NCI-H2107 (cell line): ENCODE measurements at places on chromosomes 11 and 22.
A peak's percentile ranks its signal among the peaks of the same experiment; 100 is the strongest.

DNA sequence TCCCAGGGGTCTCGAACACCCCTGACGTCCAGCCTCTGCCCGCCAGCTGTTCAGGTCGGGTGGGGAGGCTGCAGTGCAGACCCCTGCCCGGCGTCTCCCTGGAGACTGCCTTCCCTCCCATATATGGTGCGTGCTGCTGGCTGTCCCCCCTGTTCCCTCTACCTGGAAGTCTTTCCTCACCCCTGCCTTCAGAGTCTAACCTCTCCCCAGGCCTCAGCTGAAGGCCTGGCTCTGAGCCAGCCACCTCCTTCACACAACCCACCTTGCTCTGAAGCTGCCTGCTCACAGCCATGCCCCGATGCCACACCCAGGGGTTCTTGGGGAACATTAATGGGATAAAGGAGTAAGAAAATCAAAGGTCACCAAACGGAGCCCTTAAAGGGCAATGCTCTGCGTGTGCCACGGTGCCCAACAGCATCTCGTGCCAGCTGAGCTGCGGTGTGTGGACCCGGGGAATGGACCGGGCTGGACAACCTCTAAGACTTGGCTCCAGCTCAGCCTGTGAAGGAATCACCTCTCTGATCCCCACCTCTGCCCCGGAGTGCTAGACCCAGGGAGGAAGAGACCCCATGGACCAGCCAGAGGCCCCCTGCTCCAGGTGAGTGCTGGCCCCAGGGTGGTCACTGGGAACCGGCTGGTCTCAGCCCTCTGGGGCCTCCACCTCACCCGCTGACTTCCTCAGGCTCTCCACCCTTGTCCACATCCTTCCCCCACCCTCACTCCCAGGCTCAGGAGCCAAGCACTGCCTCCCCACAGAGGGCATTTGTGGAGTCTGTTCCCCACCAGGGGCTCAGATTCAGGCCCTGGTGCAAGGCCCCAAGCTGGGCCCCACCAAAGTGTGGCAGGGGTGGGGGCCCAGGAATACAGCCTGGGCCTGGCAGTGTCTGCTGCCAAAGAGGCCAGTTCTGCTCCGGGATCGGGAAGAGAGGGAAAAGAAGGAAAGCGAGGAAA, at the start of gene NLRP6:
Gene NLRP6 (plus strand): TSS at position 407 of the 951 bp plus-strand sequence. CDS start 163 bp downstream, at position 570.
- no peak for DNase-seq

- DNase-seq = no peak
These were observed 629.9 kb downstream of the JRKL start for GRCh38 chr11:97019754-97020153.

- DNase-seq = no peak
These were observed 694.8 kb upstream of the CCDC179 start for GRCh38 chr11:23555085-23555484.

- no peak for DNase-seq
These were observed 28.1 kb upstream of the CHORDC1 start for GRCh38 chr11:90250970-90251369.

DNA sequence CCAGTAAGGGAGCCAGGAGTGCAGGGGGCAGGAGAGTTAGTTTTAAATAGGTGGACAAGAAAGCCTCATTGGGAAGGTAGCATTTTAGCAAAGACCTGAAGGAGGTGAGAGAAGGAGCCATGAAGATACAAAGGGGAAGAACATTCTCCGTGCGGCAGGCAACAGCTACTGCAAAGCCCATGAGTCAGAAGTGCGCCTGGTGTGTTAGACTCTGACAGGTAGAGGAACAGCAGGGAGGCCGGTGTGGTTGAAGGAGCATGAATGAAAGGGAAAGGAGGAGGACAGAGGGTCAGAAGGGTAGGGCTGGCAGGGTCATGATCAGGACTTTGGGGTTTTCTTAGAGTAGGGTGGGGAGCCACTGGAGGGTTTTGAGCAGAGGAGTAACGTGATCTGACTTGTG, 34.5 kb upstream of the PAMR1 start:
- no peak for DNase-seq

DNA sequence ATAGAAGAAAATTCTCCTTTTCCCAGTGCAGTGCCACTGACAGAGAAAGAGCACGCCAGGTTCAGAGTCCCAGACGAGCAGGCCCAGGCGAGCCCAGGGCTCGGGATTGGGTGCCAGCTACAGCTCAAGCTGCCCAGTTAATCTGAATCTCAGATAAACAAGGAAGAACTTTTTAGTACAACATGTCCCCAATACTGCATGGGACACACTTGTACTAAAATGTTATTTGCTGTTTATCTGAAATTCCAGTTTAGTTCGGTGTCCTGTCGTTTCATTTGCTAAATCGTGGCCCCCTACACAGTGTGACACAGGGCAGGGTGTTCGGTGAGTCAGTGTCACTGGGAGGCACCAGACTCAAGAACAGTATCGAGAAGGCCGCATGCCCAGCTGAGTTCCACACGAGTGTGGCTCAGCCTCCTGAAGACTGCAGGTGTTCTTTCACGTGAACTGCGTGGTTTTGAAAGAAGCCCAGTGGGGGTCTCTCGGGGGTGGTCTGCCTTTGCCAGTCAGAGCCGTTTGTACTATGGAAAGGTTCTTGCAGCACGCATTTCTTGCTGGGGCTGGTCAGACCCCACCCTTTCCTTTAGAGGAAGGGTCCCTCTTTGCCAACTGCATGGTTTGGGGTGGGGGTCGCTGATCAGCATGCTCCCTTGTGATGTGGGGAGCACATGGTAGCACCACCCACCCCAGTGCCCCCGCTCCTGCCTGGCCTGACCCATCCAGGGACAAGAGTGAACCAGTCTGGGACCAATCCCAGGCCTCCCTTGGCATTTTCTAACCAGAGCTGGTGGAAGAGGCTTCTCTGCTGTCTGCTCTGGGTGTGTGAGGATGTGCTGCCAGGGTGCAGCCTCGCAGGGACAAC, 115.6 kb upstream of the B3GAT1 start:
- no peak for DNase-seq

DNA sequence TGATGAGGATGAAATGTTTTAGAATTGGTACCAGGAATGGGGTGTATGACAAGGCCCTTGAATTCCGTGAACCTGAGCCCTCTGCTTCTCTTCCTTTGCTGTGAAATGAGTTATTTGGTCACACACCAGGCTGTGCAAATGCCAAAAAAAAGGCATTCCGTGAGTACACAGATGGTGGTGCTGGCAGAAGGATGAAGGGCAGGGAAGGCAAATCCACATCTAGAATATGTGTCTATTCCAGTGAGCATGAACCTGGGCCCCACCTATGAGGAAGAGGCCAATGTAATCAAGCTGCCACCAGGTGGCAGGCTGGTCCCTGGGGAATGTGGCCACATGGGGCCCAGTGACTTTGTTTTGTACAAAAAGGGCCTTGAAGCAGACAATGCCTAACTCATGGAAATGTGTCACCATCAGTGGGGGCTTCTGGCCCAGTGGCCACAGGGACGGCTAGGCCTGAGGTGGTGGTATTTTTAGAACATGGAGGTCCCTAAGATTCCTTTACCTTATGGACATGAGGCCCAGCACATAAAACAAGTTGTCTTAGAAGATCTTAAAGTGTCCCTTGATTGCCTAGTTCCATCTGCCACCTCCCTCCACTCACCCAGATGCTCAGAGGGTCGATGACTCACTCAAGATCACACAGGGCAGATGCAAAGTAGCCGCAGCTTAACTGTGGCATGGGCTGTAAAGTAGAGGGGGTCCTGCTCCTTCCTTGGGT, 3.9 kb upstream of the RNF215 start:
- no peak for DNase-seq

GRCh38 chr11:23097891-23098290, 237.6 kb upstream of the CCDC179 start:
- no peak for DNase-seq

DNA sequence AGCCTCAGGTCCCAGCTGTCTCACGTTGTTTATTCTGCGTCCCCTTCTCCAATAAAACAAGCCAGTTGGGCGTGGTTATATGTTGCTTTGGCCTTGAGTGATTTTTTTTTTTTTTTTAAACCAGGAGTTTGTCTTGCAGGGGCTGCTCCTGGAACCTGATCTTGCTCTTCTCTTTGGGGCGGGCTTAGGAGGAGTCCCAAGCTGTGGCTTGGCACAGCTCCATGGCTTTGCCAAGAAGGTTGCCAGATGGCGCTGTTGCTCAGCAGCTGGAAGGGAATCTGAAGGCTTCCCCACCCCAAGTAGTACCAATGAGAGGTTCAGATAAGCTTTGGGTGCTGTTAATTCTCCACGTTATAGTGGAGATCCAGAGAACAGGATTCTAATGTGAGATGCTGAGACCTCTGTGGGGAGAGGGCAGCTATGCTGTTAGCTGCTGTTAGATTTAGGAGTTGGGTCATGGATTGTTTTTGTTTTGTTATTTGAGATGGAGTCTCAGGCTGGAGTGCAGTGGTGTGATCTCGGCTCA, 2.0 kb upstream of the FERMT3 start:
- peak; percentile 92 for DNase-seq

- no peak for DNase-seq
These were observed 20.6 kb downstream of the PACSIN2 start for GRCh38 chr22:42994276-42994916.

- no peak for DNase-seq
These were observed 146.5 kb downstream of the ELP4 start for GRCh38 chr11:31656051-31656450.

DNA sequence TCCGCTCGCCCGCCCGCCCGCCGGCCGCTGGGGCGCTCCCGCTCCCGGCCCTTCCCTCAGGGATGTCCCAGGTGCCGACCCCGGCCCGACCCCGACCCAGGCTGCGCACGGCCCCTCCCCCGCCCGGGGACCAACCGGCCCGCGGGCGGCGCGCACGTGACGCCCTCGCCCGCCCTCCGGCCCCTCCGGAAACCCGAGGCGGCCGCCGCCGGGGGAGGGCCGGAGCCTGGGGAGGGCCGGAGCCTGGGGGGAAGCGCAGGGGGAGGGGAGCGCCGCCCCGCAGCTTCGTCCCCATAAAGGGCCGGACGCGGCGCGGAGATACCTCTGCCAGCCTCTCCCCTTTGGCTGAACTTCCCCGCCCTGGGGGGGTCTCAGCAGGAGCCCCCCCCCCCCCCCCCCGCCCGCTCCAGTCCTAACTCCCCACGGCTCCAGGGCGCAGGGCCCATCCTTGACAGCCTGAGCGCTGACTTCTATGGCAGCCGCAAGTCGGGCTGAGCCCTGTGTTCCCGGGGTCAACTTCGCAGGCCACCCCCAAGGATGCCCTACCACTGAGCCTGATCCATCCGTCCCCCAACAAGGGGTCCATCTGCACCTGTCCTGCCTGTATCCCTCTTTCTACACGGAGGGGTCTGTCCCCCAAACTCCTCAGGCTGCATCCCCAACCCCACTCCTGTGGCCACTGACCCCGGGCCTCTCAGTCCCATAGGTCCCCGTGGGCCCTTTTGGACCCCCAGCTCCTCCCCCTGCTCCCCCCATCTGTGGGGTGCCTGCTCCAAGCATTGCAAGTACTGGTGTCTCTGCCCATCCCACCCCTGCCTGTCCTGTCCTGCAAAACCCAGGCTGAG, at the start of gene MAPK12:
Gene MAPK12 (minus strand): TSS at position 69 of the 845 bp plus-strand sequence. CDS start 174 bp downstream, outside the sequence.
- no peak for DNase-seq

DNA sequence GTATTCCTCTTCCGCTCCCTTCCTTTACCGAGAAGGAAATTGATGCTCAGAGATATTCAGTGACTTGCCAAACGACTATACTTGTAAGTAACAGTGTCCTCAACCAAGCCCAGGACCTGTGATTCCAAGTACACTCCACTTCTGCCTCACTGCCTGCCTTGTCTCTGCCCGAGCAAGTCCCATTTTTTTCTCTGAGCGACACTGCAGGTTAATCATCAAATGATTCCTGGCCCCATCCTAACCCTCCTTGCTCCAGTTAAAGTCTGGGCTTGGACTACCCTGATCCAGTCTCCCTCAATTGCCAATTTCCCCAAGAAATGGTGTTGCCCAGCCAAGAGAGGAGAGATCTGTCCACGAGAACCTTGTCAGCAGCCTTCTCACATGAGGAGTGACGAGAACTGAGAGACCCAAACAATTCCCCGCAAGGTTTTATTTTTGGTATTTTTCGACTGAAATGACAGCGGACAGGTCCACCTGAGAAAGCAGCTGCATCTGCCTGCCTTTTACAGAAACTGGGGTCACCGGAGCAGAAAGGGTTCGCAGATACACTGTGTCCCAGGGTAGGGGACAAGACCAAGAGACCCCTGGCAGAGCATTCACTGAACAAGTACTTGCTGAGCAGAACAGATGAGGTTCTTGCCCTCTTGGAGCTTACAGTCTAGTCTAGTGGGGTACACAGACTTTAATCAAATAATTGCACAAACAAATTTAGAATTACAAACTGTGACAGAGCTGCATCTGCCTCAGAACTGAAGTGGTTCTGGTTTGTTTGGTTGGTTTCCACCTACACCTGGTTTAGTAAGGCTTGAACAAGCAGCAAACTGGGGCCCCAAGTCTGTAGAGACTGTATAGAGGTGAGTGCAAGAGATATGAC, 11.4 kb downstream of the POU2AF1 start:
- DNase-seq = no peak

DNA sequence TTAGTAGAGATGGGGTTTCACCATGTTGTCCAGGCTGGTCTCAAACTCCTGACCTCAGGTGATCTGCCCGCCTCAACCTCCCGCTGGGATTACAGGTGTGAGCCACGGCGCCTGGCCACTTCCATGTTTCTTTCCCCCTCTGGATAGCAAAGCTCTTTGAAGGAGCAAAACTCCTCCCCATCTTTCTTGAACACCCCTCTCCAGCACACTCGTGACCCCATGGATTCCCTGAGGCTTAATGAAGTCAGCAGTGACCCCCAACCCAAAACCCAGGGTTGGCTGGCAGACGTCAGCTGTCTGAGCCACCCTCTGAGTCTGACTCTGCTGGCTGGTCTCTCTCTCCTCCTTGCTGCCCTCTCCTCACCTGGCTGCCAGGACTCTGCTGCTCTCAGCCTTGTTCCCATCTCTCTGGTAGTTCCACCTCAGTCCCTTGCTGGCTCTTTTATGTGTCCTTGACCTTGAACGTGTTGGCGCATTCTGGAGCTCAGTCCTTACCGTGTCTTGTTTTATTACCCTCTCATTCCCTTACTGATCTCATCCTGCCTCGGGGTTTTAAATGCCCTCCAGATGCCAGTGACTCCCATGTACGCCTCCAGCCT, 44.5 kb downstream of the PARVG start:
- DNase-seq = no peak

DNA sequence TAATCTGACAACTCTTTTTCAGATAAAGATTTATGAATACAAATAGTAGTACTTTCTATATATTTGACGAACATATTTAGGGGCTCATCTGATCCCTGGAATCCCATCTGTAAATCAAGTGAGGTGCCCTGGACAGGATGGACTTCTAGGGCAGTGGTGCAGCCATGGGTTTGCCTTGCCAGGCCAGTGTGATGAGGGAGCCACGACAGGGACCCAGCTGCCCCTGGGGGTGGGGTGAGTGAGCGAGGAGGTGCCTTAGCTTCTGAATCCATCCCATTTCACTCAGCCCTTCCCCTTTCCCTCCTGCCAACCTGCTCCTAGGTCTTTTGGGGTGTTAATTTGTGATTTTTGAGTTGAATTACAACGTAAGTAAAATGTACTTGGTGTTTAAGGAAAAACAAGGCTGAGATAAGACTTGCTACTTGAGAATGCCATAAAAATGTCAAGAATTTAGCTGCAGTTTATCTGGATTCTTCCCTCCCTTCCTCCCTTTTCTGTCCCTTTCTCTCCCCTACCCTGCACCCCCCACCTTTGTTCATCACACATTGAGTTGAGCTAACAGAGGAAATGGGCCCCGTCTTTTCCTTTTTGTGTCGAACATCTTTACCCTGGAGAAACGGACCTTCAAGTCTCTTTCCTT, 60.8 kb downstream of the PPFIBP2 start:
- DNase-seq = no peak
